Activated CD4-positive, alpha-beta T cell treated with anti-CD3 and anti-CD28 coated beads, Interleukin-2, amount 50 U/mL, for 4 hours (primary cell): ENCODE measurements at places on chromosomes 5 and 9.

- DNase-seq, result no peak
Measured at GRCh38 chr5:157486221-157486681, 26.2 kb downstream of the NIPAL4 start.

DNA sequence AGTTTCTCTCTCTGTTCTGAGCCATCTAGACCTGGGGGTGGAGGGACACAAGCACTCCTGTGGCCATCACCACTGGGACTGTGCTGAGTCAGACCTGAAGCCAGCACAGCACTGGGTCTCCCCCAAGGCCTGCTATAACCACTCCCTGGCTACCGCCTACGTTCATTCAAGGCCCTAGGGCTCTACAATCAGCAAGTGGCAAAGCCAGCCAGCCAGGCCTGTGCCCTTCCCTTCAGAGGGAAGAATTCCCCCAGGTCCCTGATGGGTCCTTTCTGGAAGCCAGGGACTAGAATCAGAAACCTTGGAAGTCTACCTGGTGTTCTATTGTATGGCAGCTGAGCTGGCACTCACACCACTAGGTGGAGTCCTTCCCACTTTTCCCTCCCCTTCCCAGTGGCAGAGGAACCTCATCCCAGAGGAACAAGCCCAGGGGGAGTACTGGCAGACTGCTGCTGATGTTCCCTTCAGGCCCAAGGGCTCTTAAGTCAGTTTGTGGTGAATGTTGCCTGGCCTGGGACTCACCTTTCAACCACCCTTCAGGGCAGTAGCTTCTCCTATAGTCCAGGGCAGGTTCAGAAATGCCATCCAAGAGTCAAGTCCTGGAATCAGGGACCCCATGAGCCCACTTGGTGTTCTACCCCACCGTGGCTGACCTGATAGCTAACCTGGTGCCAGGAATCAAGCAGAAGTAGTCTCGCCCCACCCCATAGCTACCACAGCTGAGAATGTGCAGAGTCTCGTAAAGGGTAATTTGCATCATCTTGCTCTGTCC lies 20.0 kb downstream of the JMY start:
- no peak for DNase-seq

GRCh38 chr5:152089644-152090043 lies 165.0 kb upstream of the GLRA1 start:
- no peak for DNase-seq

DNA sequence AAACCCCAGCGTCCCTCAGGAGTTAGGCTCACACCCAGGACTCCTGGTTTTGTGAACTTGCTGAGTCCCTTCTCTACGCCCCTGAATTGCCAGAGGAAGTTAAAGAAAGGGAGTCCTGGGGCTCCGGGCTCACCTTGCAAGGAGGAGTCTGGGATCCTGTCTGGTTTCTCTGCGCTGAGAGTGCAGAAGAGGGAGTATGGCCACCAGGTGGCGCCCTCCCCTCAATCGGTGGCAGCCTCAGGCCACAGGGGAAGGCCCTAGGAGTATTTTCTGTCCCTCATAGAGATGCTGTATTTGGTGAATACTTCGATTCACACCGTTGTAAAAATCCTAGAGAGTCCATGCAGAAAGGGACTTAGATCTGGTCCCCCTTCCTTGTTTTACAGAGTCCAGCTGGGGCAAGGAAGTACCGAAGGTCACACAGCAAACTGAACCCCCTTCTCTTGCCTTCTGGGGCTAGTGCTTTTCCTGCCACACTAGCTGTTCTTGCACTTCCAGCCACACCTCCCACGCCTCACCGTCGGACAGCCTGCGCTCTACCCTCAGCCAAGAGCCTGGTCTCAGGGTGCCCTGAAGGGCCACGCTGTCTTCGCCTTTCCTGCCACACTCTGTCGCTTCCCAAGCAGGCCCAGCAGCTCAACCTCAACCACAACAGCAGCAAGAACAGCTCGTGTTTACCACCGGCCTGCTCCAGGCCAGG lies 10.2 kb downstream of the HAND1 start:
- DNase-seq, result peak; percentile 66

DNA sequence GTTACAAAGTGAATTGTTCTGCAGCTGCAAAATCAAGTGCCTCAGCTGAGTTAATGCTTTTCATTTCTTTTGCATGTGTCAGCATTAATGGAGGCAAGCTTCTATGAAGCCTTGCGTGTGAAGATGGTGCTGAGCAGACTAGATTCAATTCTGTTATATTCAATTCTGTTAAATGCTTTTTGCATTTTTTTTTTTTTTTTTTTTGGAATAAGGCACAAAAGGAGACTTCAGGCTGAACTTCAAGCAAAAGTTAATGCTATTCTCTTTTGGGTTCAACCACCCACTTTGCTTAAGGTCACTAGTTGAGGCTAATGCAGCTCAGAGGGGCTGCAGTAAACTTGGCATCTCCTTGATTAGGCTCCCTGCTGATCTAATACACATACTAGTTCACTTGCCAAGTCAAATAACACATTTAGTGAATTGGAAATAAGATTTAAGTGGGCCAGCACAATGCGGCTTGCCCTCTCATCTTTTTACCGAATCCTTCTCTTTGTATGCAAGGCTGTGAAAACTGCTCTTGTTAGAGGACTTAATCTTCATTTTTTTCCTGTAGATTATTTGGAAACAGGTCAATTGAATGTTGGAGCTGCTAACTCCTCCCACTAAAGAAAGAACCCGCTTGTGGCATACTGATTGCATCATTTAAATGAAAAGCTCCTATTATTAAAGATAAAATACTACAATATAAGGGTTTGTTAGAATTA lies 1020.2 kb downstream of the NR2F1-AS1 start:
- no peak for DNase-seq

DNA sequence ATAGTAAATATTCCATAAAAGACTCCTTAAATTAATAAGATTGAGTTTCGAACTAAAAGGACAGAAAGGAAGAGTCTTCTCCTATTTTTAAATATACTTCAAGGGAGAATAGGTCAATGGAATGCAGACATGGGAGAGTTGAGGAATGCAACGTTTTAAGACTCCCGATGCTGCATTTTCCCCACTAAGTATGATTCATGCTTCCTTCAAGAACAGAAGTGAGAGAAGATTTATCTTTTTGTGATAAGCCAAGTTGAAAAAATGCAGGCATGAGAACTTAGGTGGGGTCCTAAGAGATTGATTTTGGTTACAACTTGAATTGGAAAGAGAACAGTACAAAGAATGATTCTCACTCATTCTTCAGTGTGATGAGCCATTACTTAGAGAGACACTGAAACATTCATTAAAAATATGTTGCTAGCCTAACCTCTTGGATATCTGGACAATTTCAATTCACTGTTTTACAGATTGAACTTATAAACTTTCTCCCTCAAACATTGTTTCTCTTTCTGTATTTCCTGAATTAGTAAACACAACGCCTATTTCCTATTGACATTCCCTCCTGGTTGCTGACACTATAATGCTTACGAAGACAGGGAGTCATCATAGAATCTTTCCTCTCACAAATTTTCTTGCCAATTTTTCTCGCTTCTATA lies 1666.1 kb upstream of the WWC1 start:
- no peak for DNase-seq

- DNase-seq, result no peak
Measured at GRCh38 chr5:10854506-10855277, 93.7 kb upstream of the DAP start.

GRCh38 chr9:27278374-27278773 lies 18.6 kb downstream of the EQTN start:
- no peak for DNase-seq

DNA sequence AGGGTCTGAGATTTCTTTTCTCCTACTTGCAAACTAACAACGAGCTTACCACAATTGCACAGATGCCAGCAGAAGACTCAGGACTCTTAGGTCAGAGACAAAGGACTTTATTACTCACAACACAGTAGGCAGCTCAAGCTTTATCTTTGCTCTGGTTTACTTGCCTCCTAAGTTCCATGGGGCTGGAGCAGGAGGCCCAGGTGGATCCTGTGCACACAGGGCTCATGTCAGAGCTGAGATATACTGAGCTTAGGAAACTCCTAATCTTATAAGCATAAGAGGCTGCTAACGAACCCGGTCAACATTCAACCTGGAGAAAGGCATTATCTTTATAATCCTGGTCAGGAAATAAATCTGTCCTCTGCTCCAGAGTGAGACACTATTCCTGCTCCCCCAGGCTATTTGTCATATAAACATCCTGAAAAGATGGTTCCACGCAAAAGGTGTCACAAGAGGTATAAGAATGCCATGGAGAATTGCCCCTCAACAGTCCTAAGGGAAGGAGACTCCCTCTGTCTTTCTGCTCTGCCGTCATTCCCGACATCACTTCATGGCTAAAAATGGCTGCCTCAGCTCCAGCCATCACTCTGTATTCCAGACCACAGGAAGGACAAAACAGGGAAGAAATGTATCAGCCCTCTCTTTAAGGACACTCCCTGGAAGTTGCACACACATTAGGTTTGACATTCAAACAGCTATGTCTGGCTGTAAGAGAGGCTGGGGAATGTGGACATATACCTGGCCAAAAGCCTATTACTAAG lies 16.2 kb downstream of the DUSP1 start:
- no peak for DNase-seq

DNA sequence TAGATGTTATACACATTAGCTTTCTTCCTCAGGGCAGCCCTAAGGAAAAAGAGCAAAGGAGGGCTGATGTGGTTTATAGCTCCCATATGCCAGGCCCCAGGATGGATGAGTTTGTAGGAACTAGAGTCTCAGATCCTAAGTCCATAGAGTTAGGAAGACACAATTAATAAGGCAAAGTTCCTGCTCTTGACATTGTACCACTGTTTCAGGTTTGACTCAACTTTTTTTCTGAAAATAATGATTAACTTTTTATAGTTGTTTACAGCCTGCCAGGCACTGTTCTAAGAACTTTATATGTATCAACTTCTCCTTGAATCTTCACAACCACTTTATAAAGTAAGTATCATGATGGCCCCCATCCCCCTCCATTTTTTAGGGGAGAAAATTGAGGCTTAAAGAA lies 339.5 kb downstream of the PDE4D start:
- DNase-seq, result no peak

GRCh38 chr5:173691931-173692330 lies 75.5 kb upstream of the BOD1 start:
- no peak for DNase-seq

DNA sequence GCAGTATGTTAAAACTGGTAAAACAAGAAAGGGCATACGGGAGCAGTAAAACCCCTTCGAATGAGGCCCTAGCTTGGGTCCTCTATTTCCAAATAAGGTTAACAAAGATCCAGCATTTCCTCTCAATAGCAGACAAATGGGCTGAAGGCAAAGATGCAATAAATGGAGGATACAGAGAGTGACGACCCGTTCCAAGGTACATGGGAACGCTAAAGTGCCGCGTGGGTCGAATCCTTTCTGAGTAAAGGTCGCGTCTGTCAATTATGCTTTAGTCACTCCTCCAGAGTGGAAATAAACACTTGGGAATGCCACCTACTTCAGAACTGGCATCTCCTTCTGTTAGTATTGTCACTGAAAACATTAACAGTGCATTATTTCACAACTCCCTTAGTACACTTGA lies 24.7 kb downstream of the ARL15 start:
- no peak for DNase-seq

GRCh38 chr5:10485142-10485795 lies 43.6 kb downstream of the ROPN1L start:
- DNase-seq, result no peak

DNA sequence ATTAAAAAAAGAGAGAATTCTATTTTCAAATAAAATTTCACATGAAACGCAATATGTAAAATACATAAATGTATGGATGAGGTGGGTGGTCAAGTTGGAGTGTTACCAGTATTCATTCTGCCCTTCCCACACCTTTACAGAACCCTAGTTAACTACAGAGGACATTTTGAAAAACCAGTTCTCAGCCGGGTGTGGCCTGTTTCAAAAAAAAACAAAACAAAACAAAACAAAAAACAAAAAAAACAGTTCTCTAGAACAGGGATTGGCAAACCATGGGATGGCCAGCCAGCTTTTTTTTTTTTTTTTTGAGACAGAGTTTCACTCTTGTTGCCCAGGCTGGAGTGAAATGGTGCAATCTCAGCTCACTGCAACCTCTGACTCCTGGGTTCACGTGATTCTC lies 28.4 kb upstream of the HK3 start:
- no peak for DNase-seq
